ENCODE measurements at places on chromosomes 5 and 9. TPM values are rescaled to one million over a fixed set of nuclear protein-coding genes. Genes with fewer than 3 reads are reported as not detected.

DNA sequence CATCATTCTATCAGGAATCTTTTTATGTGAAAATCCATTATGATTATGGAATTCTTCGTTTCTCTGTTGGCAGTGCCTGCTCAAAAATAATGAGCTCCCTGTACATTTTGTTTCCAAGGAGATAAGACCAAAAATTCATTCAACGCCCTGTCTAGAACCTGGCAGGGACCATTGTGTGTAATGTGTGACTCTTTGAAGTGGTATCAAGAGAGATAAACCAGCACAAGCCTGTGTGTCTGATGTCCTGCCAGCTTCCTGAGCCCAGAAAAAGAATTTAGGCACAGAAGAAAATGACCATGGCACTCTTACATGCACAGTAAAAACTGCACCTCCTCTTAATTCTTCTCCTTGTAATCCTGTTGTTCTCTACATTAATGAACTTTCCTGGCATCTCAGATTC, 177.4 kb downstream of the SAXO1 start:
- DNase-seq: no peak

DNA sequence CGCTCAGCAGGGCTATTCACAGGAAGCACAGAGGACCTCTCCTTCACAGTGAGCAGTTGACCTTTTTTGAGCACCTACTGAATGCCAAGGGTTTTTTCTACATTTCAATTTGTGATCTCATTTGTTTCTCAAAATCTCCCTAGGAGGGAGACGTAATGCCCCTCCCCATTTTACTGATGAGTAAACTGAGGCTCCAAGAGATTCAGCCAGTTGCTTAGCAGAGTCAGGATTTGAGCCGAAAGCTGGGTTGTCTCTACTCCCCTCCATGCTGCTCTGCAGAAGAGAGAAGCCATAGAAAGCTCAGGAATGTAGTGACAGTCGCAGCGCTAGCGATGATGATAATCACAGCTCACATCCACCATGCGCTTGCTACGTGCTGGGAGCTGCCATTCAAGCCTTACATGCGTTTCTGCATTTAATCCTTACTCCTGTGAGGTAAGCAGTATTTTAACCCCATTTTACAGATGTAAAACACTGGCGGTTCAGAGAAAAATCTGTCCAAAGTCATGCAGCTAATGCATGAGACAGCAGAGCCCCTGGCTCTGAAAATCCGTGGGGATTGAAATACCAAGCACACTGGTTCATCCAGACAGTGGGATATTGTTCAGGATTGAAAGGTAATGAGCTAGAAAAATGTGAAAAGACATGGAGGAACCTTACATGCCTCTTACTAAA, 33.8 kb downstream of the ERGIC1 start:
- DNase-seq: no peak

The EGR1 gene
- total RNA-seq: 6.1 TPM

DNA sequence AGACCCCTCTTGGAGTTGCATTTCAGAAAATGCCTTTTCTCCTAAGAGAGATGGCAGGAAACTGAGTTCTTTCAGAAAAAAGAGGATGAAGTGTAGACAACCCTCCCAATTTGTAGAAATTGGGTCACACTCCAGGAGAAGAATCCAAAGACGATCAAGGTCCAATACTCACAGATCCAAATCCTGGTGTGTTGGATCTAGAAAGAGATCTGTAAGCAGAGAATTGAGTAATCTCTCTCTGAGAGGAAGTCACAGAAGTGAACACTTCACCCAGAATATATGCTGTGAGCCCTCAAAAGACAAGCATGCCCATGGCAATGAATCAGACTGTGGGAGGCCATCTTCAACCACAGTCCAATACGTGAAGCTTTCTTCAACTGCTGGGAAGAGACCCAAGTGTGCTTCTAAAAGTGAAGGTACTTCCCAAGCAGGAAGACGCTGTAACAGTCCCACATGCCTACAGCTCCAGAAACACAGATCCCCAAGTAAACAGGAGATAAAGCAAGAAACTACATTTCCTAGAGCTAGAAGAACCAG, 182.7 kb downstream of the SMC2 start:
- peak; percentile 3 for DNase-seq

- no peak for DNase-seq
Observed at GRCh38 chr5:122656160-122656559, 118.7 kb upstream of the SNX2 start.

DNA sequence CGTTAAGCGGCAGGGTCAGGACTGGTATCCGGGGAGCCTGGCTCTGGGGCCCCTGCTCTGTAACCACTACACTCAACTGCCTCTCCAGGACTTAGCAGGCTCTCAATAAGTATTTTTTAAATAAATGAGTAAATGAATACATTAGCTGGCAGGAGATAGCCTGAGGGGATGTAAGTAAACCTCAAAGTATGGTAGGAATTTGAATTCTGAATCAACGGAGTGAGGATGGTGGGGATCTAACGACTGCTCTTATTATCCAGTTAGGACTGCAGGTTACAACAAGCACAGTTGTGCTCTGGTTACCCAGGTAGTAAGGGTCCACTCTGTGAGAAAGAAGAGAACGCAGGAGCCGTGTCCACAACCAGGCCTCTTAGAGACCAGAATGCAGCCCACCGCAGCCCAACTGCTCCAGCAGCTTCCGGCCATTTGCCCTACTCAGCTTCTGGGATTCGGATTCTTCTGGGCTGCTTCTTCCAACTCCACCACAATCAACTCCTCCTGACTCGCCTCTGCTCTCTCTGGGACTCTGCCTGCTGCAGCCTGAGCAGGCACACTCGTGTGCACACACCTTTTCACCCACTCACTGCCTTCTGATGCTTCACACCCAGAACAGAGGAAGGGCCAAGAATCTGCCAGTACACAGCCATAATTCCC, 52.6 kb downstream of the MED27 start:
- peak; percentile 45 for DNase-seq

- DNase-seq: no peak
Observed at GRCh38 chr9:94798708-94799107, 72.2 kb downstream of the AOPEP start.

GRCh38 chr5:11946317-11946716, 42.1 kb upstream of the CTNND2 start:
- no peak for DNase-seq

DNA sequence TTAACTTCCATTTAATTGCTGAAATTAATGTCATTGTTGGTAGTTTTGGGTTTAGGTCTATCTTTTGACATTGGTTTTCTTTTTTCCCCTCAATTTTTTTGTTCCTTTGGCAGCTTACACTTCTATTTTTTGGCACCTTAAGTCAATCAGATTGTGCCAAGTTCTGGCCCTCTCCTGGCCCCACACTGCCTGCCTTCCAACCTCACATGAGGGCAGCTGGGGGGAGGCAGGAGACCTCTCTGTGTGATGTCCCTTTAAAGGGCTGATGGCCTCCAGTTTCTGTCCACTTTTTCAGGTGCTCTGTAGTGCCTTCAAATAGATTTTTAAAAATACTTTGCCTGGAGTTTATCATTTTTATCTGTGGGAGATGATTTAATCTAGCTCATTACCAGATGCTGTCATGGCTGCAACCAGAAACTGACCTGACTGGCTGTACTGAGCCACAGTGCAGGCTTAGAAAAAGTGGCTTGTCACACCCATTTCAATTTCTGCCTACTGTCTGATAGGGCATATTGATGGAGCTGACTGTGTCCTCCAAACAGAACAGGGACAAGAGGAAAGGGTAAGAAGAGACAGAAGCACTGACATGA, 196.6 kb downstream of the FANCC start:
- no peak for DNase-seq

The BSPRY gene
- total RNA-seq: not detected

GRCh38 chr9:102456562-102456961, 538.6 kb upstream of the CYLC2 start:
- DNase-seq: no peak

DNA sequence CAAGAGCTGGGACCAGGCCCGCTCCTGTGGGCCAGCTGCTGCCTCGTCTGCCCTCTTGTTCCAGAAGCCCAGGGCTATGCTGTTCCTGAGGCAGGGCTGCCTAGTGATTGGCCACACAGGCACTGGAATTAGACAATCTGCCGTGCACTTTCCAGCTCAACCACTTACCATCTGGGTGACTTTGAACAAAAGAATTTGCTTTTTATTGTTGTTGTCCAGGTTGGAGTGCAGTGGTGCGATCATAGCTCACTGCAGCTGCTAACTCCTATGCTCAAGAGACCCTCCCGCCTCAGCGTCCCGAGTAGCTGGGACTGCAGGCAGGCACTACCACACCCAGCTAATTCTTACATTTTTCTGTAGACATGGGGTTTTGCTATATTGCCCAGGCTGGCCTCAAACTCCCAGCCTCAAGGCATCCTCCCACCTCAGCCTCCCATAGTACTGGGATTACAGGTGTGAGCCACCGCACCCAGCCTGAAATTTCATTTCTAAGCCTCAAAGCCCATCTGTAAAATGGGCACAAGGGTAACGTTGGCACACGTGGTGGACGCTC, 1.2 kb upstream of the NEK6 start:
- DNase-seq: peak; percentile 83

DNA sequence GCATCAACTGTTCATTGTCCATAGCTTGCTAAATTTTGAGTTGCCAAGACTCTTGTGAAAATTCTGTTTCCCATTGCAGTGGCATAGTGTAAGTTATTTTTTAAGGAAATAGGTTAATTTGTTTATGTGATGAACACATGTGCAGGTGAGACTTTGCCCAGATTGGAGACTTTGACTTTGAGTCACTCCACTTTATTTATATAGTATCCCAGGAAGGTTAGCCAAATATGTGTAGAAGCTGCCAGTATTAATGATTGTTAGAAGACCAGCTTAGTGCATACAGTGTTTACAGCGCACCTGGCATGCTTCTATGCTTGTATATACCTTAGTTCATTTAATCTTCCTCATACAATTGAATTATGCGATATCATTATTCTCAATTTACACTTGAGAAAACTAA, 51.0 kb downstream of the MTAP start:
- DNase-seq: no peak

The TPPP gene
- total RNA-seq: under 0.01 TPM

The DDX4 gene
- not detected for total RNA-seq

DNA sequence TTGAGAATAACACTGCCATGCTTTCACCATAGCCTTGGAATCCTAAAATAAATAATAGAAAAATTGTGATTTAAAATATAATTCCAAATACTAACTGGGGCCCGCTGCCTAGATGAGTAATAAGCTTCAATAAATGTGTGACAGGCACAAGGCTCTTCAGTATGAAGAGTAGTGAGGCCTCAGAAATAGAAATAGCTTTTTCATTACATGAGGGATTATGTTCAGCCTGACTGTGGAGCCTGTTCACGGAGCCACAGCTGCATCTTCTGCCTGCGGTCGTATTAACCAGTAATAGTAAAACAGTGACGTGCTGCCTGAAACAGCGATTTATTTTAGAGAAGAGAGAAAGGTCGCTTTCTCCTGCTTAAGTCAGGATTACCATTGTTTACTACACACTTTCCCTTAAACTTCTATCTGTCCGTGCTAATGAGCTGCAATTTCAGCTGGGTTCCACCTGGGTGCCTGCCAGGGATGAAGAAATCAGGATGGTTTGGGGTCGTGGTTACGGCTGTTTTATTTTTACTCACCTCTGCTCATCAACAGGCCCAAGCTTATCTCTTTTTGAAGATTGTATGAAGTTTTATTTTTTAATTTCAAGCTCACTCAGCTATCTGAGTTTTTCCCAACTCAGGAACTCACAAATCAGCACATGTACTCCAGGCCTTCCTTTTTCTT, 284.9 kb upstream of the WWC1 start:
- peak; percentile 76 for DNase-seq

DNA sequence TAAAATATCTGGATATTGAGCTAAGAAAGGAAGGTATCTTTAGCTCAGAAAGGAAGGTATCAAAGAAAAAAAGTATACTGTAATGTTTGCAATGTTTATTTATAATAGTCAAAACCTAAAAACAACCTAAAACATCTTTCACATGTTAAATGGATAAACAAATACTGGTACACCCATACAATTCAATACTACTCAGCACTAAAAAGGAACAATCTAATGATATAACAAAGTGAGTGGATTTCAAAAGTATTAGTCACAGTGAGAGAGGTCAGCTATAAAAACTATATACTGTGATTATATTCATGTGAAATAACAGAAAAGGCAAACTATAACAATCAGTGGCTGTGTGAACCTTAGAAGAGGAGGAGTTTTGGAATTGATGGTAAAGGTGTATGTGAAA, 455.0 kb upstream of the FTMT start:
- no peak for DNase-seq

DNA sequence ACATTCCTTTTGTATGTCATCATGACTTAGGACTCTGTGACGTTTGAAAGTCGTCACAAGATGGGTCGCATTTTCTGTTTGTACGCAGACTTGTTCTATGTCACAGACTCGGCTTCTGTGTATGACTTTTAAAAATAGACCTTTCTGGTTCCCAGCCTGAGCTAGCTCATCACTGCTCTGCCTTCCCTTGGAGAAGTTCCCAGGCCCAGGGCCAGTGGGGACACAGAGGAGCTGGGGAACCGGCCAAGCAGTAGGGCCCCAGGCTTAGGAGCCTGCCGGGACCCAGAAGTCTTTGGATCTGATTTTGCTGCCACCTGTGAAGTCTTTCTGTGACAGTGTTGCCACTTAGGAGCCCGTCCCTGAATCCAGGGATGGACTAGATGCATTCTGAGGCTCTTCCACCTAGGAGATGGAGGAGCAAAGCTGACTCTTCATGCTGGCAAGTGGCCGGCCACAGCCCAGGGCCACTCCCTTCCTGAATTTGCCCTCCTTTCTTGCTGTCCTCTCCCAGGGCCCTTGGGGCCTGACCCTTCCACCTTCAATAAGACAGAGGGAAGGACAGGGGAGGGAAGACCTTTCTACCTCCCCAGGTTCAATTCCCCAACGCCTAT, 18.1 kb upstream of the UBE2QL1 start:
- no peak for DNase-seq

DNA sequence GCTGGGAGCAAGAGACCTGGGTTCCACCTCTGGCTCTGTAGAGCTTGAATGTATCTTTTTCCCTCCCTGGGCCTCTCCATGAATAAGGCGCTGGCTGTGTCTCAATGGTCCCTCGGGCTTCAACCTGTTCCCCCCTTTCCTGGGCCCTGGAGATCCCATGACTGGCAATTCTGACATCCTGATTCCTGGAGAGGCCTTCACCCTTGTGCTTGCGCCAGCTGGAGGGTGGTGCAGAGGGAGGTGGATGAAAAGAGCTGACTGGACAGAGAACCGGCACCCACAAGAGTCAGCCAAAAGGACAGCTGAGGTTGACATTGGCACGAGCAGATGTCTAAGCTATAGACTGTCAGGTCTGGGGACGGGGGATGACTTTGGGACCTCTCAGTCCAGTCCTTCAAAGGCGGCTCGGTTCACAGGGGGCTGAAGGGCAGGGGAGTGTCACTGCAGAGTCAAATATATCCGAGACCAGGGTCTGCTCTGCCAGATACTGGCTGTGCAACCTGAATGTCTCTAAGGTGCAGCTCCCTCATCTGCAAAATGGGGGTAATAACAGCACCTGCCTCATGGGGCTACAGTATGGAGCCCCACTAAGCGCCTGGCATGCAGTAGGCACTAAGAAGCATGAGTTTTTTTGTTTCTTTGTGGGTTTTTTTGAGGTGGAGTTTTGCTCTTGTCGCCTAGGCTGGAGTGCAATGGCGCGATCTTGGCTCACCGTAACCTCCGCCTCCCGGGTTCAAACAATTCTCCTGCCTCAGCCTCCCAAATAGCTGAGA, 13.8 kb downstream of the DNM1 start:
- DNase-seq: peak; percentile 11

GRCh38 chr5:177372034-177372896, 12.0 kb upstream of the SLC34A1 start:
- no peak for DNase-seq

The MEIKIN gene
- total RNA-seq: not detected

GRCh38 chr9:129494113-129494789, 126.7 kb downstream of the C9orf50 start:
- DNase-seq: no peak

All from fibroblast of villous mesenchyme (primary cell).